ENCODE measurements at places on chromosomes 3 and 15.
A peak's percentile ranks its signal among the peaks of the same experiment; 100 is the strongest.

DNA sequence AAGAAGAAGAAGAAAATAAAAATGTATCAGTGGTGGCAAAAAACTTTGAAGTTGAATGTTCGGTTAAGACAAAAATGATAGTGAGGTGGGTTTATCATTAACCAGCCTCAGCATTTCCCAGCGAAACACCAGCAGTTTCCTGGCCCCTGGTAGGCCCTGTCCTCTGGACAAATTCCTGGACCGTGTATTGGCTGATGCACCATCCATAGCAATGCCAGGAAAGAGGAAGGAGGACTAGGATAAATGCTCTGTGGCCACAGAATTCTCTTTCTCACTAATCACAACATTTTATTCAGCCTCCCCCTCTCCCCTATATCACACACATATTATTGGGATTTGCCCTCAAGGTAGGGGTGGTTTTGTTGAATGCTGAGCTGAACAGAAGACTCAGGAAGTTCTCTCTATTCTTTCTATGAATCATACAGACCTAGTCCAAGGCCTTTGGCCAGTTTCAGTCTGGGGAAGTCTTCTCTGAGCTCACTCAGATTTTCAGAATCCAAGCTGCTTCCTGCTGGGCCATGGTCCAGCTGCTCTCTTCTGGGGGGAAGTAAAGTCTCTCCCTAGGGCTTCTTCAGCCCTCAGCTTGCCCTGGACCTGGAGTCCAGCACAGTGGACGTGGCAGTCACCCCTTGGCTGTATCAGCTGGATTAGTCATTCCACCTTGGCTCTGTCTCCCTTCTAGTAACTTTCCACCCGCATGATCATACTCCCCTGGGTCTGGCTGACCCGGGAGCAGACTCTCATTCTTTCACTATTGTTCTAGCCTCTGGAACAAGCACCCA lies 27.6 kb downstream of the SLC28A1 start:
- no peak overlapping the region for H3K4me3 ChIP-seq
- DNase-seq, result peak; percentile 69
- H3K27me3 ChIP-seq, result no peaks in the 10 kb centered on the region
- H3K36me3 ChIP-seq, result no peaks in the 10 kb centered on the region
- H3K4me1 ChIP-seq, result peaks cover 33% of the 10 kb centered on the region

GRCh38 chr3:74537164-74537563 lies 77.3 kb downstream of the CNTN3 start:
- no peak overlapping the region for H3K4me3 ChIP-seq
- H3K36me3 ChIP-seq, result no peaks in the 10 kb centered on the region
- no peaks in the 10 kb centered on the region for H3K27me3 ChIP-seq
- H3K27ac ChIP-seq, result no peak overlapping the region

GRCh38 chr3:3280396-3280795 lies 100.9 kb upstream of the CRBN start:
- DNase-seq, result no peak
- H3K27ac ChIP-seq, result no peak overlapping the region
- H3K4me1 ChIP-seq, result no peaks in the 10 kb centered on the region
- no peak overlapping the region for H3K4me3 ChIP-seq
- no peaks in the 10 kb centered on the region for H3K36me3 ChIP-seq

GRCh38 chr3:13525827-13526625 lies 22.9 kb upstream of the FBLN2 start:
- H3K4me1 ChIP-seq, result no peaks in the 10 kb centered on the region
- no peaks in the 10 kb centered on the region for H3K36me3 ChIP-seq
- H3K4me3 ChIP-seq, result no peak overlapping the region
- DNase-seq, result no peak
- peak overlapping the region; percentile 97 for H3K27ac ChIP-seq
- no peaks in the 10 kb centered on the region for H3K27me3 ChIP-seq

- peak overlapping the region; percentile 90 for H3K27ac ChIP-seq
- no peak for DNase-seq
- no peaks in the 10 kb centered on the region for H3K27me3 ChIP-seq
Observed at GRCh38 chr3:129398803-129399144, 29.7 kb downstream of the EFCAB12 start.

DNA sequence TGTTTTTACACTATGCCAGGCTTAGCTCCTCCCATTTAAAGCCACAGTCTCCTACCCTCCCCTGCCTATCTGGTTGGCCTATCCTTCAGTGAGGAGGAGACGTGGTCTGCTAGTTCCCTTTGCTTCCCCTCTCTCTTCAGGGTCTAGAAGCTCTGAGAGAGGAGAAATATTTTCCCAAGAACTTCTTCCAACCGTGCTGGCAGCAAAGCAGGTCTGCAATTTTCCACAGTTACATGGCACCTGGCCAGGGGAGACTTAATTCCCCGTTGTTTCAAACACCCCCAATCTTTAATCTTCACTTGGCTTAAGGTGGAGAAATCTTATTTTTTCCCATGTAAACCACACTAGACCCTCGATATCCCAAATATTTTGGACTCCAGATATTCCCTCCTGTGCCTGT lies 149.5 kb upstream of the MCTP2 start:
- no peaks in the 10 kb centered on the region for H3K27me3 ChIP-seq
- no peak overlapping the region for H3K27ac ChIP-seq
- DNase-seq, result no peak

DNA sequence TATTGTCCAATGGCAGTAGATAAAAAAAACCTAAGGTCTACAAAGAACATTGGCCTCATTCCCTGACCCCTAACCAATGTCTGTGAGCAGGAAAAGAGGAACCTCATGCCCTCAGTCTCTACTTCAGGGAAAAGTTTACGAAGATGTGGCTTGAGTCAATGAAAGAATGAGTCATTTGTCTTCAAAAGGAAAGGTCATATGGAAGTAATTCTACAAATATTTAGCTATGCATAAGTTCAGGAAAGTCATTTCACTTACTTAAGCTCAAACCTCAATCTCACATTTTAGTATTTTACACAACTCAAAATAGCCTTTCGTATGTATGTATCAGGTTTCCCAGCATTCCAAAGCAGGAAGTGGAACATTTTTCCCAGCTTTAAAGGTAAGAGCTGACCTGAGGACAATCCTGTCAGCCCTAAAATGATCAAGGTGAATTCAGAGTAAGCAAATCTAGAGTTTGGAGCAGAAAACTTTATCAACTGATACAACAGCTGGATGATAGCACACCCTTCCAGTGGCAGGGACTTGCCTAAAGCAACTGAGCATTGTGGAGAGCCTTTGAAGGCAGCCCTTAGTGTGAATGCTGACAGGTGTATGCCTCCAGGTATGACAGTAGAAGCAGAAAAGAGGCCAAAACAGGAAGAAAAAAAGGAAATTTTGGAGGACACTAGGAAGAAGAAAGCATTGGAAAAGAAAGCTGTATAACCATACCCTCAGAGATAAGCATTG lies 53.9 kb upstream of the ACKR4 start:
- H3K27me3 ChIP-seq, result no peaks in the 10 kb centered on the region

GRCh38 chr3:152558386-152558785 lies 276.5 kb upstream of the P2RY1 start:
- no peak for DNase-seq
- no peak overlapping the region for H3K4me3 ChIP-seq
- no peaks in the 10 kb centered on the region for H3K27me3 ChIP-seq
- no peaks in the 10 kb centered on the region for H3K36me3 ChIP-seq

DNA sequence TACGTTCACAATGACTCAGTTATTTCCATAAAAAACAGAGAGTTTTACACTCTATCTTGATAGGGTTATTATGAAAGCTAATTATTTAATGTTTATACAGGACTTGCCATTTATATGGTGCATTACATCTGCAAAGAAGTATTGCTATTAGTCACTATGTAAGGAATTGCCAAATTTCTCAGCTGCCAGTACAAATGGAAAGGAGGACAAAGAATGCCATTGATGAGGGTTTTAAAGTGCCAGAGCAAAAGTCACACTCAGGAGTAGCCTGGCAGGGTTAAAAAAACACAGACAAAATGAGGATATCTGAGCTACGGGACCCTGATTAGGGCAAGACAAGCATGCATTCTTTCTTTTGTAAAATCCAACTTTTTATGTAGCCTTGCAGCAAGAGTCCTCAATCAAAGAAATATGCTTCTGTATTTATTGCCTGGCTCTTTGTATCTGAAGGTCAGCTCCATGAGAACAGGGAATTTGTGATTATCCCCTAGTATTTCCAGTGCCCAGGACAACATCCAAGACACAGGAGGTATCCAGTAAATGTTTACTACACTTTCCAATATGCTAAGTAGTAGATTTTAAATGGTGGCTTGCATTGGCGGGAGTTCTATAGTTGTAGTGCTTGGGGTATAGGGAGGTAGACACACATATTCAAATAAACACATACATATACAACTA lies 1013.6 kb downstream of the ROBO1 start:
- no peak for DNase-seq
- H3K4me1 ChIP-seq, result no peaks in the 10 kb centered on the region
- no peak overlapping the region for H3K4me3 ChIP-seq
- H3K36me3 ChIP-seq, result no peaks in the 10 kb centered on the region
- H3K27ac ChIP-seq, result no peak overlapping the region
- no peaks in the 10 kb centered on the region for H3K27me3 ChIP-seq

- no peak for DNase-seq
- no peaks in the 10 kb centered on the region for H3K36me3 ChIP-seq
- no peaks in the 10 kb centered on the region for H3K4me1 ChIP-seq
Observed at GRCh38 chr3:46711760-46712159, 5.9 kb downstream of the PRSS50 start.
